ENCODE measurements at places on chromosomes 2 and 18.
A peak's percentile ranks its signal among the peaks of the same experiment; 100 is the strongest.

GRCh38 chr2:148577845-148578492 is 66.6 kb upstream of the EPC2 start:
- no peak for DNase-seq

DNA sequence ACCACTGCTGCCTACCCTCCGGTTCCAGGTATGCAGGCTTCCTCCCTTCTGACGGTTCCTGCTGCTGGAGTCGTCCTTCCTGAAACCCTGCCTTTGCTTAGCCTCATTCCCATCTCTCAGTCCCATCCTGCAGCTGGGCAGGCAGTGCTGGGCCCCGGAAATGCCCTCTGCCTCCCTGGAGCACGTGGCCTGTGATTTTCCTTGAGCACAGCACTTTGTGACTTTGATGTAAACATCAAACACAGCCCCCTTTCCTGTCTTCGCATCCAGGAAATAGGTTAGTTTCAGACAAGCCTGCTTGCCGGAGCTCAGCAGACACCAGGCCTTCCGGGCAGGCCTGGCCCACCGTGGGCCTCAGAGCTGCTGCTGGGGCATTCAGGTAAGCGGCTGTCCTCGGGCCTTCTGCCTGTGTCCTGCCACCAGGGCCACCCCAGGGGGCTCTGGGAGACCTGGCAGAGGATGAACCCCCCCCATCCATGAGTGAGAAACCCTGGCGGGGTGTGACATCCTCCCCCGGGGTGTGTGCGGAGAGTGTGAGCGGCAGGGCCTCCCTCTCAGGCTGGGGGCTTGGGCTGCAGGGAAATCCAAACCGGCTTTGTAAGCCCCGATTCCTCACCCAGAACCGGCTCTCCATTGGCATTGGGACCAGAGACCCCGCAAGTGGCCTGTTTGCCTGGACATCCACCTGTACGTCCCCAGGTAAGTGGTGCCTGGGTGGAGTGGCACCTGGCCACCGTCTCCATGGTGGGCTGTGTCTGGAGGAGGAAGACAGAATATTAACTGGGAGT is at the start of gene ZAP70:
ZAP70 (plus strand) TSS at position 281 of the 788 bp plus-strand sequence. CDS start 10,461 bp downstream, outside the sequence.
- no peak for DNase-seq

DNA sequence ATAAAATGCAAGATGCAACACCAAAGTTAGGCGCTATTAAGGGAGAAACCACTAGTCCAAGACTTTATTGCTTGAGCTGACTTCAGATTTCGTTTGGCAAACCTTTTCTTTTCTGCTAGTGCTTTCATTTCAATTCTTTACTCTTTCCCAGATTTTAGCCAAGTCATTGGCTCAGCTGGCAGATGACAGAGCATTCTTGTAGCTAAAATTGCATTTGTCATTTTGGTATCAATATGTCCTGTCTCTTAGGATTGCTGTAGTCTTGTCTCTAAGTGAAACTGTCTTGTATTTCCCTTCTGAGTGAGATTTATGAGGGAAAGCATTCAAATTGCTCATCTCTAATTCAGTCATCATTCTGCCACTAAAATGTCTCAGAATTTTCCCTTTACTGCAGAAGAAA is 335.1 kb downstream of the METTL4 start:
- no peak for DNase-seq

GRCh38 chr2:97935719-97936161 is 60.0 kb downstream of the TMEM131 start:
- peak; percentile 81 for DNase-seq

GRCh38 chr2:29894822-29895614 is 26.4 kb downstream of the ALK start:
- no peak for DNase-seq

GRCh38 chr2:9178110-9178903 is 28.3 kb upstream of the ASAP2 start:
- no peak for DNase-seq

GRCh38 chr18:21489119-21489750 is 111.3 kb downstream of the ESCO1 start:
- peak; percentile 10 for DNase-seq

GRCh38 chr2:223474893-223475292 is 127.3 kb downstream of the SCG2 start:
- no peak for DNase-seq

DNA sequence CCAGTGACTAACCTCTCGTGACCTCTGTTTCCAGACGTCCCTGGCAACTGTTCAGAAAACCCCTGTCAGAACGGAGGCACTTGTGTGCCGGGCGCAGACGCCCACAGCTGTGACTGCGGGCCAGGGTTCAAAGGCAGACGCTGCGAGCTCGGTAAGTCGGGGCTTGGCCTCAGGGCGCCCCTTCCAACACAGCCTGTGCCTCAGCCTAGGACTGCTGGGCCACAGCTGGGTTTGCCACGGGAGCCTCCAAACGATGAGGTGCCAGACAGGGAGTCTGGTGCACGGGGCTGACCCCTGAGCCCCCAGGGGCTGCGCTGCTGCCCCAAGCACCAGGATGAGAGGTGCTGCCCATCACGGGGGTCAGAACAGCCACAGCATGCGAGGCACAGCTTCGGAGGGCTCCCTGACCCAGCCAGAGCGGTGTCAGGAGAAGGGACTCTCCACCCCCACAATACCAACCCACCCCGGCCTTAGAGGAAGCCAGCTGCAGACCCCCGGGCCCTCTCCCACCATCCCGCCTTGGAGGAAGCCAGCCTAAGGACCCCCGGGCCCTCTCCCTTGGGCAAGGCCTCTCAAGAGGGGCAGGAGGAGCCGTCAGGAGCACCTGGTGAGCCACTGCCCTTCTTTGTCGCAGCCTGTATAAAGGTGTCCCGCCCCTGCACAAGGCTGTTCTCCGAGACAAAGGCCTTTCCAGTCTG is 20.3 kb downstream of the MTERF4 start:
- no peak for DNase-seq

DNA sequence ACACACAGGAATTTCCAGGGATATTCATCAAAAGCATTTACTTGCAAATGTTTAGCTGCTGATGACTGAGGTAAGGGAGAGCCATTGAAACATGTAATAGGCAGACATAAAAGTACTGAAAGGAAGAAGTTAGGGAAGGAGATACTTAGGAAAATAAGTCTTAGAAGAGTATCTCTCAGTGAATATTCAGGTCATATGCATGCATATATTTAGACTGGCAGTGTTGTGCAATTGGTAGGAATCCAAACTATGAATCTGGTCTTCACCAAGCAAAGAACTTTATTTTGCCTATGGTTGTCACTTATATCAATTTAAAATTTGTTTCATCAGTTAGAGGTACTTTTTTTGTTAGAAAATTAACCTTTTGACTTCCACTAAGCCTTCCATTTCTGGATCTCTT is 1490.7 kb downstream of the SUCLG1 start:
- DNase-seq = no peak

DNA sequence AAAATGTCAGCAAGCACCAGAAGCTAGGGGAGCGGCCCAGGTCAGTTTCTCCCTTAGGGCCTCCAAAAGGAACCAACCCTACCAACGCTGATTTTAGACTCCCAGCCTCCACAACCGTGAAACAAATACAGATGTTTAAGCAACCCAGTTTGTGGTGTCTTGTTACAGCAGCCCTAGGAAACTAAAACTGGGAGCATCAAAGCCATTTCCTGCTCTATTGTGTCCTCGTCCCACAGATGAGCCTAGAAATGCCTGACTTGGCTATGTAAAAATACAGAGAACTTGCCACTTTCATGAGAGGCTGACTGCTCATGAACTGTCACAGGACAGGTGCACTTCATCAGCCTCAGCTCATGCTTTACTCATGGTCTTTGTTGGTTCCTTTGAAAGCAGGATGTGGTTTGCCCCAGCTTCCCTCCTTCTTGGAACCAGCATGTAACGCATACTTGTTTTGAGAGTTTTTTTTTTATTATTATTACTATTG is 97.6 kb upstream of the SLC39A10 start:
- DNase-seq = peak; percentile 66

DNA sequence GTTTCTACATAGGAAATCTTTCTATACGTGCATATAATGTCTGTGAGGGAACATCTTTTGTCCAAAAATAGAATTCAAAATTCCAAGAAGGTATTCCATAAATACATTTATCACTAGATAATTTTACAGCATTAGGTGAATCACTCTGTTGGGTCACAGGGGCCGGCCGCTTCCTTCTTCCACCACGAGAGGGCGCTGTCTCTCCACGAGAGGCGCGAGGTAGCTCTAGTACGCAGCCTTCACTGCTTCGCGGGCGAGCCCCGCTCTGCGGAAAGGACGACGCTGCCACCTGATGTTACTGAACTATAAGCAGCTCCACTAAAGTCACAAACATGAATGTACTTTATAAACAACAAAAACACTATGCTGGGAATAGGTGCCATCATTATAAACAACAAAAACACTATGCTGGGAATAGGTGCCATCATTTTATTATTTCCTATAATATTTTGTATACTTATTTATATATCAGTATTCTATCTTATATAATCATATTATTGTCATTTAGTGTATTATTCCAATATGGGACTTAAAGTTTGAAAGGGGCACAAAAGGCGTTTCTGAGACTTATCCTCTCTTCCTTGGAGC is 69.4 kb upstream of the REV1 start:
- DNase-seq = peak; percentile 57

DNA sequence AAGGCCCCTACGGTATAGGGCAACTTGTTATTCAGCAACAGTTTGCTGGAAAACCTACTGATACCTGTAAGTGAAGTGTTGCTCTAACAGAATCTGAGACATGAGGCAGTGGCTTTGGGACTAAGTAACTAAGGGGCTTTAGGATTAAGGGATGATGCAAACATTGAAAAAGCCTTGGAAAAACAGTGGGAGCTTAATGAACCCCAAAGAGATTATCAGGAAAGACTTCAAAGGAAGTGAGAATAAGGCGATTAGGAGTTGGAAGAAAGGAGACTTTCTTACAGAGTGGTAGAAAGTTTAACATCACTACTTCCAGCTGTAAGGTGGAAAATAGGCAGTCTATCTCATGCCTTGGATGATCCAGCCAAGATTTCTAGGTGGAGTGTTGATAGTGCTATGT is 158.2 kb upstream of the TRIB2 start:
- no peak for DNase-seq

DNA sequence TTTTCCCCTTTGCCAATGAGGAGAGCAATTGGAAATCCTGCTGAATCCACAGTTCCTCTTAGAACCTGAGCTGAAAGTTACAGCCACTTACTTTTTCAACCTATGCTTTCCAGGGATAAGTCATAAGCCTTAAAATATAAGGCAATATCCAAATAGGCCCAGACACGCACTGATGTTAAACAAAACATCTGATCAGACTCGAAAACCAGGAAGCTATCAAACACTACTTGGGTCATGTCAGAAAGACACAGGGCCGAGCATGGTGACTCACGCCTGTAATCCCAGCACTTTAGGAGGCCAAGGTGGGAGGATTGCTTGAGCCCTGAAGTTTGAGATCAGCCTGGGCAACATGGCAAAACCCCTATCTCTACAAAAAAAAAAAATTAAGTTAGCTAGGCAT is 192.1 kb downstream of the SP3 start:
- DNase-seq = no peak

DNA sequence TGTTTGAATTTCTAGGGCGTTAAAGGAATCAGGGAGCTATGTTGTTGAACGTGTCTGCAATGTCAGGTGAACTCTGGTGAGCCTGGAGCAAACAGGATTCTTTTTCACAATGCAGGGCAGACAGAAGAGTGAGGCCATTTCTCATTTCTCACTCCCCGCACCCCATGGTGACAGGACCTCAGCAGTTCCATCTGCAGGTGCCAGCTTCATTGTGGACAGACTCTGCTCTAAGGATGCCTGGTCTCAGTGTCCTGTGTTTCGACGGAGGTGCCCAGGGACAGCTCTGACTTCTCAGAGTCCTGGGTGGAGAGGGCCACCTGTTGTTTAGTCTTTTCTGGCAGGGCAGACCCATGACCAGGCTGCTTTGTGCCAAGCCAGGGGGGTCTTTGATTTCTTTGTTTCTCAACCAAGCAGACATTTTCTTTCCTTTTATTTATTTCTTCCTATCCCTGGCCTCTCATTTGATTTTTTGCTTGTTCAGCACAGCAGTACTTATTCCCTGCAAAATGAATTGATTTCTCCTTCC is 201.5 kb downstream of the RNF144A start:
- DNase-seq = no peak

GRCh38 chr2:176817061-176817565 is 395.5 kb upstream of the HNRNPA3 start:
- DNase-seq = no peak

DNA sequence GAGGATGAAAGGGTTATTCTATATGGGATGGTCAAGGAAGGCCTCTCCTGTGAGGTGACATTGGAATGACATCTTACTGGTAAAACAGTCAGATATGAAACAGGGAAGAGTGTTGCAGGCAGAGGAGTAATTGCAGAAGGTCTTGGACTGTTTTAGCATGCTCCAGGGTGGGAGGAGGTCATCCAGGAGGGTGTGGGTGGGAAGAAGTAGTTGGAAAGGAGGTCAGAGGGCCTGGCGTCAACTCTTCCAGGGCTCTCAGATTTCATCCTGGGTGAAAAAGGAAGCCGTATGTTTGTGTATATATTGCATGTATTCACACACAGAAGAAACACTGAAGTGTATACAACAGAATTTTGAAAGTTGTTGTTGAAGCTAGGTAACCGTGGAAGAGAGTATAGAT is 48.2 kb downstream of the ATP9B start:
- DNase-seq = no peak

GRCh38 chr2:241940329-241940728 is 70.8 kb downstream of the RTP5 start:
- no peak for DNase-seq

- peak; percentile 42 for DNase-seq
Measured at GRCh38 chr18:79965119-79965902, 868 bp downstream of the HSBP1L1 start.

DNA sequence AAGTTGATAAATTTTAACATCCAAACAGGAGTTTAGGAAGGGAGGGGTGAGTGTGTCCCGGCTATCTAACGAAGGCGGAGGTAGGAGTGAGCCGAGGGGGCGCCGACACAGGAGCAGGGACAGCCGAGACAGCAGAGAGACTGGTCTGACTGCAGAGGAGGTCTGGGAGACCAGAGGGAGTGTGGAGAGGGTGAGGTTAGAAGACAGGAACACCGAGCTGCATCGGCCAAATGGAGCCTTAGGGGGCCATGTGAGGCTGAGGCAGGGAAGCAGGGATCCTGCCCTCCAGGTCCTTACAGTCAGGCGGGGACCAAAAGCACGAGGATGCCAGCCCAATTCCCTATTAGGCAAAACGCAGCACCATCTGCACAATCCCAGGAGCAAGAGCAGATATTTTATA is 67.0 kb downstream of the SFXN5 start:
- no peak for DNase-seq

DNA sequence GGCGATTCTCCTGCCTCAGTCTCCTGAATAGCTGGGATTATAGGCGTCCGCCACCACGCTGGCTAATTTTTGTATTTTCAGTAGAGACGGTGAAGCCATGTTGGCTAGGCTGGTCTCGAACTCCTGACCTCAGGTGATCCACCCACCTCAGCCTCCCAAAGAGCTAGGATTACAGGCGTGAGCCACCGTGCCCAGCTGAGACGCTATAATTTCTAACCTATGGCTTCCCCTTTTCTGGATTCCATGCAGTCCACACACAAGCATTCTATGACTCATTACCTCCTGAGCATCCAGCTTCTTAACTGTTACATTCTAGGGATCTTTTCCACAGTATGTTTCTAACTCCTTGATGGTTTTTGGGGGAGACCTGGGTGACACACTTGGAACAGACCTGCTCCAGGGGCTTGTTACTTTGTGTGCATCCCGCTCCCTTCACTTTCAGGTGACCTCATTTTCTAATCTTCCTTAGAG is 11.8 kb upstream of the KCMF1 start:
- peak; percentile 60 for DNase-seq

GRCh38 chr2:173278794-173279526 is 75.7 kb upstream of the CDCA7 start:
- DNase-seq = no peak

All from fibroblast of skin of left quadriceps (primary cell).